ENCODE measurements at places on chromosomes 2 and 18. TPM values are rescaled to one million over a fixed set of nuclear protein-coding genes. Genes with fewer than 3 reads are reported as not detected.

The CLK1 gene
- total RNA-seq: 173 TPM

GRCh38 chr2:216031960-216032689 is 18.8 kb upstream of the MREG start:
- no peak for DNase-seq

DNA sequence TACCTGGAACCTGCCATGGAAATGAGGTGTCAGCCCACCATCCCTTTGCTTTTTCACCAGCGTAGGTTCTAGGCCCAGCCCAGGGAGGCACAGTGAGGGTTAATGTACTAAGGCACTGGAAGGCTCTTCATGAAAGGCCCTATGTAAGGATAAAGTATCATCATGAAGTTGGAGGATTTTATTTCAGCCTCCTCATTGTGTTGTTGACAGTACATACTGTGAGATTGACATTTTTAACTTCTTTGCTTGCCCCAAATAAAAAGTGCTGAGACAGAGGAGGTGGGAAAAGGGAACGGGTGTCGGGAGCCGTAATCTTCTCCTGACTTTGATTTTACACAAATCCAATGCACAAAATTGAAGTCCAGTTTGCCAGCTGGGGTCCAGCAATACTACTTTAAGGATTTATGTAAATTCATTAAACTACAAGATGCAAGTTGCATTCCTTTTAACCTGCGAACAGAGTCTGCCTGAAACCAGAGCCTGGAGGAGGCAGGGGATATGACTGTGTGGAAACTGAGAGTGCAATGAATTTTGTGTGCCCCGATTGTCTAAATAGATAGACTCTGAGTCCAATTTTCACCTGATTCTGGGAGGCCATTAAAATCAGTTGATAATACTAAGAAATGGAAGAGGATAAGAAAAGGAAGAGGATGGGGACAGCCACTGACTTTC is 5.4 kb upstream of the NCKAP5 start:
- no peak for DNase-seq

DNA sequence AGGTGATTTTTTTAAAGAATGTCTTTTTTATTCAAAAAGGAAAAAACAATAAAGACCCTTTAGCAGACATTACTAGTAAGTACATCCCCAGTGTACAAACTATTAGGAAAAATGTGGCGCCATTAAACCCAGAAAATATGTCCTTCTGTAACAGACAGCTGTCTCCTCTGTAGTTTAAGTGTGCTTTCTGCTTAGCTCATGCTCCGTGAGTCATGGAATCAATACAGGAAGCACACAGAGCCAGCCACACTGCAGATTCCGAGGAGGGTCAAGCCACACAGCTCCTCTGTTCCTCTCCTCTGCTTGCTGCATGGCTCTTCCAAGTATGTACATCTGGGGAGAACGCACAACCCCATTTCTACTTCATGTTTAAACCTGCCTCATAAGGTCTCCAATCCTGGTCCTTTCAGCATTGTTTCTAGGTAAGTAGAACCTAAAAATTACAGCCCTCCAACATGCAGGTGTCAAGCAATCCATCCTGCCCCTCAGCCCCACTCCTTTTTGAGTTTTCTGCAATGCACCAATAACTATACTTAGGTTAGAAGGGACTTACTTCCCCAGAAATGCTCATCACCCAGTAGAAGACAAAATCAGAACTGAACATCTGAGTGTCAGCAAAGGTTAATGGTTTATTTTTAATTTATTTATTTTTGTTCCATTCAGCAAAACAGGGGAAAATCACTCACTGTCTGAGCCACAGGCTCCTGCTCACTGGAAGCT is 37.5 kb downstream of the ACVR1 start:
- no peak for DNase-seq

GRCh38 chr2:88165332-88166003 is 4.7 kb upstream of the THNSL2 start:
- DNase-seq: no peak

Measured in activated B cell treated with CpG ODN at 0.5 μM for 24 hours (primary cell).